ENCODE measurements at places on chromosomes 6 and 20.

- no peak for DNase-seq
Observed at GRCh38 chr6:35534407-35535170, 21.9 kb upstream of the TULP1 start.

- no peak for DNase-seq
Observed at GRCh38 chr20:1427457-1428054, 34.7 kb upstream of the FKBP1A start.

DNA sequence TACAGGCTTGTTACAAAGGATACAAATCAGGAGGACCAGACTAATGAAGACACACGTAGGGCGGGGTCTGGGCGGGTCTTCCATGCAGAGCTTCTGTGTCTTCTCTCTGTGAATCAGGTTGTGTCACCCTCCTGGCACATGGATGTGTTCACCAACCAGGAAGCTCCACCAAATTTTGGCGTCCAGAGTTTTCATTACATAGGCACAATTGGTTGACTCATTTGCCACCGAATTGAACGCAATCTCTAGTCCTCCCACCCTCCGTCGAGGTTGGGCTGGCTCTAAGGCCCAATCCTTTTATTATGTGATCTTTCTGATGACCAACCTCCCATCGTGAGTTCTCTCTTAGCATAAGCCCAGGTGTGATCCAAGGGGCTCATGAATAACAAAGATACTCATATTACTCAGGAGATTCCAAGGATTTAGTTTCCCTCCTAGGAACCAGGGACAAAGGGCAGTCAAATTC, 36.3 kb upstream of the DDR1 start:
- DNase-seq, result no peak

DNA sequence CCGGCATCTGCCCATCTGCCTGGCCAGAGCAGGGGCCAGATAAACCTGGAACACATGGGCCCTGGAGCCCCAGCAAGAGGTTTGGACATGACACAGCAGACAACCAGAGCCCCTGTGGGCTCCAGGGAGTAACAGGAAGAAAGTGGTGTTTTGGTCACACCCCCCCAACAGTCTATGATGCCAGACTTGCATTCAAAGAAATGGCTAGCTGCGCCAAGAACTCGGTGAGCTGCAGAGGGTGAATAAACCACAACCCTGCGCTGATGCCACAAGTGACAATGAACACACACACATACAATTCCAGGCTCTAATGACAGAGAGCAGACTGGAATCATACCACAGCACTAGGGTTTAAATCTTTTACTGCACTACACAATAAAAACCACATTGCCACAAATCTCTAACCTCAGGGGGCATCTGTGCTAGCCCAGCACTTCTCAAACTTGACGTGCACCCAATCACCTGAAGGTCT, 34.0 kb downstream of the TRERF1 start:
- DNase-seq, result no peak

- DNase-seq, result no peak
Observed at GRCh38 chr20:2671977-2672376, 8.0 kb upstream of the IDH3B start.

DNA sequence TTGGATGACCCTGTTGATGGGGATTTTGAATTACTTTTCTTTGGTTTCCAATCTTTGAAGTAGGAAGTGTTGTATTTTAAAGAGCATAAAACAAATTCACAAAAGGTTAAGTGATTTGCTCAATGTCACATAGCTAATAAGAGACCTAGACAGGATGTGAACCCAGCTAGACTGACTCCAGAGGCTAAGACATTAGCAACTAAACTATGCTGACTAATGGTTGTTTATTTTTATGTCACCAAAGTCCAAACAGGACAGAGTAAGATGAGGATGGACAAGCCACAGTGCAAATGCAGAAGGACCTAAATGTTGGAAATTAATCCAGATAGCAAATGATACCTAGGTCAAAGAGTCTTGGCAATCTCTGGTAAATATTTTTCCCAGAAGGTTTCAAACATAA, 38.0 kb downstream of the OGFRL1 start:
- DNase-seq, result no peak

GRCh38 chr6:166644681-166645080, 17.6 kb upstream of the RPS6KA2 start:
- DNase-seq, result no peak

Measured in activated CD4-positive, CD25-positive, alpha-beta regulatory T cell (primary cell).